ENCODE measurements at places on chromosomes 12 and 14. TPM values are rescaled to one million over a fixed set of nuclear protein-coding genes. Genes with fewer than 3 reads are reported as not detected.

Gene PRR4
- total RNA-seq = 4.3 TPM

Gene OR6C2
- not detected for total RNA-seq

Gene FERMT2
- 57.1 TPM for total RNA-seq

Gene KRT79
- total RNA-seq = not detected

Gene PPP4R4
- 0.67 TPM for total RNA-seq

Gene GRIP1
- total RNA-seq = 14.0 TPM

Gene KRT71
- not detected for total RNA-seq

GRCh38 chr12:21599143-21599999 lies 5.3 kb downstream of the GYS2 start:
- no peaks in the 10 kb centered on the region for H3K27me3 ChIP-seq
- no peak overlapping the region for H3K4me3 ChIP-seq
- H3K36me3 ChIP-seq = no peaks in the 10 kb centered on the region
- no peak for DNase-seq
- no peaks in the 10 kb centered on the region for H3K4me1 ChIP-seq
- no peak overlapping the region for H3K27ac ChIP-seq

DNA sequence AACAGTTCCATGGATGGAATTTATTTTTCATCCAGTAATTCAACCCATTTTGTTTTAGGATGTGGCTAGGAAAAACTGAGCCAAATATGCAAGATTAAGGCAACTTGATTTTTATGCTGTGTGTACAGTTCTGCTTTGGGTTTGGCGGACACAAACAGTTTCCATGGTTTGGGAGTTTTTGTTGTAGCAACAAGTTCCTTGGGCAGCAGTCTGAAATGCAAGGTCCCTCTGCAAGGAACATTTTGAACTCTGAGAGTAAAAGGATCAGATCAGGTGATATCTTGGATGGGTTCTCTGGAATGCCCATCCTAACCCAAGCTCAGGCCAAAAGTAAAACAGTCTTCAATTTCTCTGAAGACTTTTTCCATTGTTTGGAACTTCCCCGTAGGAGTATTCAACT lies 161.2 kb downstream of the TMX1 start:
- H3K36me3 ChIP-seq = no peaks in the 10 kb centered on the region
- DNase-seq = no peak
- H3K4me1 ChIP-seq = no peaks in the 10 kb centered on the region
- H3K27me3 ChIP-seq = no peaks in the 10 kb centered on the region
- H3K27ac ChIP-seq = no peak overlapping the region
- no peak overlapping the region for H3K4me3 ChIP-seq

GRCh38 chr14:98233656-98234055 lies 1038.3 kb downstream of the BCL11B start:
- no peaks in the 10 kb centered on the region for H3K27me3 ChIP-seq
- H3K27ac ChIP-seq = no peak overlapping the region
- DNase-seq = no peak
- no peaks in the 10 kb centered on the region for H3K4me1 ChIP-seq
- no peaks in the 10 kb centered on the region for H3K36me3 ChIP-seq

DNA sequence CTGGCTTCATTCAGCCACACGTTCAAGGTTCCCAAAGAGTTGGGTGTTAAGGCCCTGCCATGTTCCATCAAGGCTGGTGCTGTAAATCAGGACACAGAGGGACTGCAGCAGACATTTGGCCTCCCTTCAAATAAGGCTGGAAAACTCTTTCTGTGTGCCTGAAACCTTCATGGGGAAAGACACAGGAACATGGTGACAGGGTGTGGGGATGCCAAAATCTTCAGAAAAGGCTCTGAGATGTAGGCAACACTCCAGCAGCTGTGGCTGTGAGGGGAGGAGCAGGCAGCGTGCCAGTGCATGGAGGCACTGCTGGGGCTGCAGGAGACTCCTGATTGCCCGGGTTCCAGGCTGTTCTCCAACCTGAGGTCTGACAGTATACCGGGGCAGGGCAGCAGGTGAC lies 15.0 kb downstream of the POMT2 start:
- no peak overlapping the region for H3K27ac ChIP-seq
- no peak for DNase-seq
- H3K4me3 ChIP-seq = no peak overlapping the region
- H3K4me1 ChIP-seq = no peaks in the 10 kb centered on the region

DNA sequence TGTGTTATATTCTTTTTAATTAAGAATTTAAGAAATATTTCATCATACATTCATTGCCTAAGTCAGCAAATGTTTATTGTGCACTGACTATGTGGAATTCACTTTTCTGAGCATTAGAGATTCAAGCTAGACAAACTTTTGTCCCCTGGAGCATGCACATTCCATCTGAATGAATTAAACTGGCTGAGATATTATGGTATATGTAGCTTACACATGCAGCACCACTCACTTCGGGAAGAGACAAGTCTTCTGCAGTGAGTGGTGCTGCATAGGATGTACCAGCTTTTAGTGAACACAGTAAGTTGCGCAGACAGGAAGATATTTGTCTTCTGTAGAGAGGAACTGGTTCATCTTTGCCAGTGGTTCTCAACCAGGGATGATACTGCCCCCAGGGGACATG lies 318.4 kb downstream of the SYT1 start:
- no peaks in the 10 kb centered on the region for H3K4me1 ChIP-seq
- H3K27me3 ChIP-seq = no peaks in the 10 kb centered on the region
- no peaks in the 10 kb centered on the region for H3K36me3 ChIP-seq
- no peak overlapping the region for H3K4me3 ChIP-seq

- no peak overlapping the region for H3K27ac ChIP-seq
- no peak for DNase-seq
- no peaks in the 10 kb centered on the region for H3K27me3 ChIP-seq
These were observed 1190.3 kb downstream of the GALC start for GRCh38 chr14:86802726-86803125.

DNA sequence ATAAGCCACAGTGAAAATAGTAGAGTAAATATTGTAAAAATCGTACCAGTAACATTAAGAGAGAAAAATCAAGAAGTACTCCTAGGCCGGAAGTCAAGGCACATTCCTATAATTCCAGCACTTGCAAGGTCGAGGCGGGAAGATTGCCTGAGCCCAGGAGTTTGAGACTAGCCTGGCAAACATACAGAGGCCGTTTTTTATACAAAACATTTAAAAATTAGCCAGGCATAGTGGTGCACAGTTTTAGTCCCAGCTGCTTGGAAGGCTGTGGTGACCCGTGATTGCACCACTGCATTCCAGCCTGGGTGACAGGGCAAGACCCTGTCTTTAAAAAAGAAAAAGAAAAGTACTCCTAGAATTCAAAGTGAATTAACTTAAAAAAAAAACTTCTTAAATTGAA lies 341.8 kb downstream of the C12orf50 start:
- peak; percentile 74 for DNase-seq
- no peaks in the 10 kb centered on the region for H3K36me3 ChIP-seq
- H3K27me3 ChIP-seq = no peaks in the 10 kb centered on the region
- H3K4me3 ChIP-seq = no peak overlapping the region

DNA sequence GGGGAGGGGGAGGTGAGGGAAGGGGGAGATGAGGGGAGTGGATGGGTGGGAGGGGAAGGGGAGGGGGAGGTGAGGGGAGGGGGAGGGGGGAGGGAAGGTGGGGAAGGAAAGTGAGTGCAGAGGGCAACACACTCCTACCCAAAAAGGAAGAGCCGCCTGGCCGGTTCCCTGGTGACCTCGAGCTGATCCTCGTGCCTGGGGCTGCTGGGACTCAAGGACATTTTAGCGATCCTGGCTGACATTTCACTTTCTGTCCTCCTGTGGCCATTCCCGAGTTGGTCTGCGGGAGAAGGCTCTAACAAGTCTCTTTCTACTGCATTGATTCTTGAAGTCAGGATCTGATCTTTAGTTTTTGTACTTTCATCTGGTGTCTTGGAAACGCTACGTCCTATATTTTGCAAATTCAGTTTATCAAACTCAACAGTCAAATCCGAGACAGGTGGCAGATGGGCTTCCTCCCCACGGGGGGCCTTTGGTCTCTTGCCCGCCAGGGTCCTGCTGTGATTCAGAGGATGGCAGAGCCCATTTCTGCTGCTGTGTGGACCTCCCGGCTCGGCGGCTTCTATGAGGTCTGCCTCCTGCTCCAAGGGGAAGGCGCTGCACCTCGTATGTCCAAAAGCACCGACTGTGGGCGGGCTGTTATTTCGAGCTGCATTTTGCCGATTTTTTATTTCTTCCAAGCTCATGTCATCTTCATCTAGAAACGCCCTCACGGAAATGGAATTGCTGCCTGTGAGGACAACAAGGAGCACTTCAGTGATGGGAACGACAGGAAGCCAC lies 19.1 kb downstream of the PGAM5 start:
- H3K36me3 ChIP-seq = peaks cover 79% of the 10 kb centered on the region
- H3K27me3 ChIP-seq = no peaks in the 10 kb centered on the region
- no peaks in the 10 kb centered on the region for H3K4me1 ChIP-seq
- H3K27ac ChIP-seq = no peak overlapping the region
- DNase-seq = no peak

DNA sequence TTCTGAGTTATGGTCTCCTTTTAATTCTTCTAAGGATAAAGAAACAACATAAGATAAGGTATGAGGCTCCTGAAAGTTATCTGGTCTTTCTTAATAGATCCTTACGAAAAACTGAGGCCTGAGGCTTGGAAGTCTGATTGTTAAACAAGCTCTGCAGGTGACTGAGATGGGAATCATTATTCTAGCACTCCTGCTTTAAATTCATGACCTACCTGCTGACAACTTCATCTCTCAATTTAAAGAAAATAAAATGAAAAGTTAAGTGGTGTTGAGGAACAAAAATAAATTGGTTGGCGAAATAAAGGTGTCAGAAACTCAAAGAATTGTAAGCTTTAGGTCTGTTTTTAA lies 80.1 kb downstream of the FAR2 start:
- no peaks in the 10 kb centered on the region for H3K27me3 ChIP-seq
- no peaks in the 10 kb centered on the region for H3K4me1 ChIP-seq
- no peak overlapping the region for H3K4me3 ChIP-seq

DNA sequence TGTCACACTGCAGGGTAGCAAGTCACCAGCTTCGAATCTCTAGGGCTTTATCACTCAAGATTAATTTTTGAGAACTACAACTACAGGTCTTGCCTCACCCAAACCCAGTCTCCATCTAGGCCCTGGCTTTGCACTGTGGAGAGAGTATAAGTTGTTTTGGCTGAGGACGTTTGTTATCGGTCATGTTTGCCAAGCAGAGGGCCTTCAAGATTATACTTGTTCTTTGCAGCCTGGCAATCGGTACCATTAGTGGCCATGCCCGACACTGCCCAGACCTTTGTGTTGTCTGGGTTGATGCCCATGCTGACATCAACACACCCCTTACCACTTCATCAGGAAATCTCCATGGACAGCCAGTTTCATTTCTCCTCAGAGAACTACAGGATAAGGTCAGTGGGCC lies 25.7 kb downstream of the ARG2 start:
- H3K27ac ChIP-seq = peak overlapping the region; percentile 26
- H3K4me3 ChIP-seq = no peak overlapping the region
- DNase-seq = no peak
- H3K27me3 ChIP-seq = no peaks in the 10 kb centered on the region
- peaks cover 44% of the 10 kb centered on the region for H3K36me3 ChIP-seq

- no peak for DNase-seq
- H3K4me1 ChIP-seq = no peaks in the 10 kb centered on the region
- H3K4me3 ChIP-seq = no peak overlapping the region
- H3K36me3 ChIP-seq = no peaks in the 10 kb centered on the region
- no peak overlapping the region for H3K27ac ChIP-seq
These were observed 73.6 kb upstream of the RASSF8 start for GRCh38 chr12:25884920-25885234.

- H3K4me3 ChIP-seq = no peak overlapping the region
- DNase-seq = no peak
- H3K27me3 ChIP-seq = no peaks in the 10 kb centered on the region
These were observed 37.7 kb downstream of the NEUROD4 start for GRCh38 chr12:55057481-55057880.

DNA sequence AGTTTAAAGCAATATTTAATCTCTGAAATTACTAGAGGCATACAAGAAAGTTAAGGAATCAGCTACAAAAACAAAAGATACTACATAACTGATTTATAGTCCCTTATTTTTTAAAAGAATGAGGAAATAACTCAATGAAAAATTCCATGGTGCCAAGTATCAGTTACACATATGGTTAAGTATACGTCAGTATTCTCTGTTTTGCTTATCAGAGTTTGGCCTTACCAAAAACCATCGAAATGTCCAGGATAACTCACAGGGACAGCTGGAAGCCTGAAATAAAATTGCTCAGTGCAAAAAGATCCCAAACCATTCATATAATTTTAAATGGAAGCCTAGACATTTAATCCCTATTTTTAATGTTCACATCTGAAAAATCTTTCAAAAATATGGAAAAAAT lies 3.6 kb downstream of the CFL2 start:
- no peaks in the 10 kb centered on the region for H3K36me3 ChIP-seq
- H3K4me3 ChIP-seq = no peak overlapping the region
- H3K27ac ChIP-seq = no peak overlapping the region
- no peak for DNase-seq

- no peak for DNase-seq
- no peaks in the 10 kb centered on the region for H3K27me3 ChIP-seq
- H3K4me3 ChIP-seq = no peak overlapping the region
- H3K4me1 ChIP-seq = no peaks in the 10 kb centered on the region
- no peaks in the 10 kb centered on the region for H3K36me3 ChIP-seq
These were observed 35.0 kb downstream of the GNPTAB start for GRCh38 chr12:101795786-101796185.

- no peaks in the 10 kb centered on the region for H3K36me3 ChIP-seq
- no peak overlapping the region for H3K4me3 ChIP-seq
- DNase-seq = no peak
- H3K4me1 ChIP-seq = peaks cover 4% of the 10 kb centered on the region
- H3K27me3 ChIP-seq = no peaks in the 10 kb centered on the region
These were observed 30.8 kb downstream of the COA8 start for GRCh38 chr14:103593577-103593976.

DNA sequence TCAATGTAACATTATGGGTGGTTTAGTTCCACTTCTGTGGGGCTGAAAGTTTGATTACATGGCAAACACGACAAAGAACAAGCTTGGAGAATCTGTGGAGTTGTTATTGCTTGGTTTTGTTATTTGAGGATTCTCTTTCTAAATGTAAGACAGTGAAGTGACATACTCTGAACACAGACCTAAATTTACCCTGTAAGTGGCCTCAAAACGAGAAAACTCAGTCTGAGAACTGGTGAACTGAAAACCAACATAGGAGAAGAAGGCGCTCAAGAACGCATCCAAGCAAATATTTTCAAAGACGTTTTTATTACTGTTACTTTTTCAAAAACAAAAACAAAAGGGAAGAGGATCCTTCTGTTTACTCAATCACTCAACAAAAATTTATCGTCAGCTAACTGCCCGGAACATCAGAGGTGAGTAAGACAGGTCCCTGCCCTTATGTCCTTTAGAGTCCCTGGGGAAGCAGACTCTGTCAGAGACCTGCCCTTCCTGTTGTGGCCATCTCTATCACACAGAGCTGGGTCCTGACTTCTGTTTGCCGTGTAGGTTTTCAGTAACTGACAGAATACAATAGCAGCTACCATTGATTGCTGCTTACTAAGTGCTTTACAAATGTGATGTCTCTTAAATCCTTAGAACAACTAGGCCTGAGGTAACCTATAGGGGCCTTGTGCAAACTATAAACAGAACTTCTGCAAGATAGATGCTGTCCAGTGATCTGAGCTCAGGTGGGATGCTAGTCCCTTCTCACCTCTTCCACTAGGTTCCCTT lies 79.3 kb upstream of the C12orf71 start:
- H3K36me3 ChIP-seq = no peaks in the 10 kb centered on the region
- no peaks in the 10 kb centered on the region for H3K27me3 ChIP-seq
- no peak for DNase-seq

Data from thyroid gland (tissue), 4 donors.